ENCODE measurements at places on chromosomes 12 and 14.
A peak's percentile ranks its signal among the peaks of the same experiment; 100 is the strongest.

DNA sequence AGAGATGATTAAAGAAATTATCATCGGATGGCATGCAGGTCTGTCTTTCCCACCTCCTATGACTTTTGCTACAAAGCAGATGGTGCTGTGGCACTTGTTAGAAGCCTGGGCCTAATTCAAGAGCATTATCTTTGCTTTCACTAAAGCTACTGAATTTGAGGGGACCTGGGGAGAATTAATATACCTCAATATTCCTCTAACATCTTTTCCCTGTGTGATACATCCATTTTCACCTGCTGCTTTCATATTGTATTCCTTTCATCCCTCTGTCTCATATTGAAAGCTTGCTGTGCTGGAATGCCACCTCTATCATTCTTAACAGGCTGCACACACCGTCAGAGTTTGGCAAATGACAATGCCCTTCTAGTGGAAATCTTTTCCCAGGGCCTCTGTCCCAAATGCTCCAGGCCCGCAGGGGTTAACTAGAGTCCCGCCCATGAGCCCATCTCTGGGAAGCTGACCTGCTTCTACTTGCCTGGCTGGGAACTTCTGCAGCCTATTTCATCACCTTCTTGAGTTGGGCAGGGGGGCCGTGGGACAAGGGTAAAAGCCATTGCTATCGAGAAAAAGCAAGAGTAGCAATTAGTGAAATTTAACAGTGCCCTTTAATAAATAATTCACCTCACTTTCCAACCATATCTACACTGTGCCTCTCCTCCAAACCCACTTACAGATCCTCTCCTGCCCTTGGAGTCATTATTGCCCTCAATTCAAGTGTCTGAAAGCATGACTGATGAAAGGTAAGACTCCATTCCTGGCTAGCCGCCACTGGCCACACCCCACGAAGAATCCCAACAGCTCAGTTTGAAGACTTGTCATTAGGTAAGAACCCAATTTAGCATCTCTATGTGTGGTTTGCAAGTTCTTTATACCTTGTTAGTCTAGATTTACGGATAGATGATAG, 126.7 kb upstream of the BTG1 start:
- DNase-seq: no peak

DNA sequence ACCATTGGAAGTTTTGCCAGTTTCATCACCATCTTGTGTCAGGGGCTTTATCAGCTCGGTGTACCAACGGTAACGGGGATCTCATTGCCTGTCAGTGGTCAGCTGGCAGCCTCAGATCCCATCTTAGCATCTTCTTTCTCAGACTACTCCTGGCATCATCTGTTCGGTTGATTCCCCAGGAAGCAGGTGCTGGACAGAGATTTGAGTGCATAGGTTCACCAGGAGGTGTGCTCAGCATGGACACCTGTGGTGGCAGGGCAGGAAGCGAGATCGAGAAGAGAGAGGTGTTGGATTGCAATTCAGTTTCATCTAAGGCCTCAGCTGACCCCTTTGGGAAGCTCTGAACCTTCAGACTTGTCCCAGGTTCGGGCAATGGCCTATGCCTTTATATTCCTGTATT, 76.0 kb downstream of the C12orf75 start:
- no peak for DNase-seq

DNA sequence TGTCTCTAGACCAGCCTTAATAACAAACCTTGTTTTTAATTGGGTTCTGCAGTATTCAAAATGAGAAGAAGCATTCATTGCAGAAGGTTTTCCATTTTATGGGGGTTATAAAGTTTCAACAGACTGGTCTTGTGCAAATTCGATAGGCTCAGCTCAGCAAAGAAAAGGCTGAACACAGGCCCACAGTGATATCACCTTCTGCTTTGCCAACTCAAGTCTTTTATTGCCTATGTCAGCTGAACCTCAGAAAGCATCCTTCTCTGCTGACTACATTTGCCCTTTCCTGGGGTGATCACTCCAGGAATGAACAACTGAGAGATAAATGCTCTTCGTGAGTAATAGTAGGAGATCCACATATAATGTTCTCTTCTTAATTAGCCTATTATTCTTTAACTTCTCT, 134.5 kb upstream of the CCDC175 start:
- no peak for DNase-seq

- DNase-seq: peak; percentile 85
These were observed 144.9 kb downstream of the SRGAP1 start for GRCh38 chr12:63989301-63989845.

GRCh38 chr14:78383060-78383459, 212.9 kb downstream of the NRXN3 start:
- no peak for DNase-seq

DNA sequence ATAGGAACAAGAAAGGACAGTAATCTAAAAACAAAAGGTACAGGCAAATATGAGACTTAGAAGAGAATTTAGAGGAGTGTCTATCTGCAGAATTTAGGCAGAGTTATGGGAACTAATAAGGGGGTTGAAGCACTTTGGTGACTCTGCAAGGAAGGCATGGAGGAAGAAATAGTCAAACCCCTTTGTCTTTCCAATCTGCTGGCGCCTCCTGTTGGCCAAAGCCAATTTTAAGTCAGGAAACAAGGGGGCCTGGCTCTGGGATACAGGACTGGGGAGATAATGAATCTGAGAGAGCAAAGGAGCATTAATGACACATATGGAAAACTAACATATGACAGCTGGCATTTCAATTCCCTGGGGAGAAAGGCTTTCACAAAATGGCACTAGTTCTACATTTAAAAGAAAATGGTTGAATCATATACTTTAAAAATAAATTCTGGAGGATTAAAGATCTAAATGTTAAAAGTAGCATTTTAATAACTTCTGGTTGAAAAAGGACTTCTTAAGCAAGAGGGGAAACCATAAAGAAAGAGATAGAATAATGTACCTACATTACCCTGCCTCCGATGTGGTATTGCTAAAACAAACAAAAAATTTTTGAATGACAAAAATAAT, 48.5 kb upstream of the CSRP2 start:
- DNase-seq: peak; percentile 59

DNA sequence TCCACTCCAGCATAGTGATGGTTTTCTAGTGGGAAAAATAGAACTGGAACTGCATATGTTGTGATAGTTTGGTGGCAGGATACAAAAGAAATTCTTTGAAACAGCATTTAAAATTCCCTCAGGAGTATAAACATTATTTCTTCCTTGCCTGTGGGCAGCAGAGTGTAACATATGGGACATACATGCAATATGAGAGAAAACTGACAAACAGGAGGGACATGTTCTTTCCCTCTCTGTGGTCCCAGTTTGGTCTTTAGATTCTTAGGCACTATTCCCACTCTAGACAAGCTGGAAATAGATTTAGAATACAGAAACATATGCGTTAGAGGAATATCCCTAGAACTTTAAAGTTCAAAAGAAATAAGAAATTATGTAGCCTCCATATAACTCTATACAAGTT, 68.0 kb downstream of the MGAT4C start:
- no peak for DNase-seq

DNA sequence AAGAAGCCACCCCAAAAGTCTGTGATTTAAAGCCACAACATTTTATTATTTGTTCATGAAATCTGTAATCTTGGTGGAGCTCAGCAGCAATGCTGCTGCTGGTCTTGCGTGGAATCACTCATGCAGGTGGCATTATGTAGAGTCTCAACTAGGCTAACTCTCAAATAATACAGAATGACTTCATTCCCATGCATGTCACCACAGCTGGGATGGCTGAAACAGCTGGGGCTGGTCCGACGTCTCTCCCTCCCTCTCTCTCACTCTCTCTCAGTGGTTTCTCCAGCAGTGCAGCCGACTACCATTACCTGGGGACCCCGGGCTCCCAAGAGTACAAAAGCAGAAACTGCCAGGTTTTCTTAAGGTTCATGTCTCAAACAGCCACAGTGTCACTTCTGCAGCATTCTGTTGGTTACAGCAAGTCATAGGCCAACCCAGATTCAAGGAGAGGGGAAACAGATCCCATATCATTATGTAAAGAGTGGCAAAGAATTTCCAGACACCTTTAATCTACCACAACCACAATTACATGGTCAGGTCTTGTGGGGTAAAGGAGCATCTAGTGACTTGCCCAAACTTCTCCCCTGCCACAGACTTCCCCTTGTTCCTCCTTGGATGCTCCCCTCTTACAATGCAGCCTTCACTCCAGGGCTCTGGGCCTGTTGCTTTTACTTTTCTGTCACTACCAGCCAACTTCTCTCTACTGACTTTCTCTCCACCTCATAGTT, 192.0 kb upstream of the HMGA2 start:
- DNase-seq: peak; percentile 22

DNA sequence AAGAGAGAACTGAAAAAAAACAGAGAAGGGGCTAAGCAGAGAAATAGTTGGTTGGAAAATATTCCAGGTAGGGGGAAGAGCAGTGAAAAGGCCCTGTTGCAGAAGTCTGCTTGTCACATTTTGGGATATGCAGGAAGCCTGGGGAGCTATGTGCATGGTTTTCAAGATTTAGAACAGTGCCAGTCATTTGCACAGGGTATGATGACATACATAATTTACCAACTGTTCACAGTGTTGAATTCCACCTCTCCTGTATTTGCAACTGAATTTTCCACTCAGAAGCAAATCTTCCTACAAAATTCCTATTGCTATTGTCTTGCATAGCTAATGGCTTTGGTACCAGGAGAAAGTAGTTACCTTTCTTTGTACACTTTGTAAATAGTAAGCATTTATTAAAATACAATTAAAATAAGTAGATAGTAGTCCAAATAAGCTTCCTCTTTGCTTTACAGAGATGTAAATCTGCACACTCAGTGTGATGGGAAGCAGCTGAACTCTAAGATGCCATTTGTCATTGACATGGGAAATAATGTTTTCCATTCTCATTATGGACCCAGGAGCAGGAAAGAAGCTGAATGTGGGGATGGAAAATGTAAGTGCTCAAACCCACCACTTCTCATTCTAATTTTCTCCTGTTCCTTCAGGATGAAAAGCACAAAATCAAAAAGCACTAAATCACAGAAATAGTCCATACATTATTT, 177.4 kb downstream of the BTG1 start:
- no peak for DNase-seq

GRCh38 chr14:25552826-25553225, 502.9 kb upstream of the STXBP6 start:
- DNase-seq: no peak

DNA sequence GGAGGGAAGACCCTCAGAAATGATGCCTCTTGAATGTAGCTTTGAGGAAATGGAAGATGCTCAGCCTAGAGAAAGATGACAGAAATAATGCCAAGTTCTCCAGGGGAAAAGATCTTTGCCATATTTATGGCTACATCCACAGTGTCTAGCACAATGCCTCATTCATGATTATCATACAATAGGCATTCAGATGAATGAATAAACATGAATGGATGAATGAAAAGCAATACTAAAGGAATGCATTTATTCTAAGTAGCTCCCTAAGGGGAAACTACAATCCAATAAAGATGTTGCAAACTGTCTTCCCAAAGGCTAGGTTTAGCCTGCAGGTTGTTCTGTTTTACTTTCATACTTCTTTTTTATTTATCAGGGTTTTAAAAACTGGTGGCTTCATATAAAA, 12.0 kb downstream of the TMTC1 start:
- no peak for DNase-seq

DNA sequence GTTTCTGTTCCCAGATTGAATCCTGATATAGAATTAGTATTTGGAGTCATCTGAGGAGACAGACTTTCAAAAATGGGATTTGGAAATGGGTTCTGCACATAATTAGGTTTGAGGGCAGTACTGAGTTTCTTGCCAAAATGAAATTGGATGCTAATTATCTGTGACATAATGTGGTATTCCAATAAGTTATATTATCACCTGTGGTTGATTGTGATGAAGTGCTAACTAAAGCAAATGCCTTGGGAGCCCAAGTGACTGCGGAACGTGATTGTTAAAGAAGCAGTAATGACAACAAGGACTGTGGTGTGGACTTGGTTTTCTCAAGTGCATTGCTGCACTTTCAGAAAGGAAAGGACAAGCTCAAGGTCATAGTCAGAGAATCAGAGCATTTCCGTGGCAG, 337.0 kb downstream of the IPO8 start:
- DNase-seq: no peak

DNA sequence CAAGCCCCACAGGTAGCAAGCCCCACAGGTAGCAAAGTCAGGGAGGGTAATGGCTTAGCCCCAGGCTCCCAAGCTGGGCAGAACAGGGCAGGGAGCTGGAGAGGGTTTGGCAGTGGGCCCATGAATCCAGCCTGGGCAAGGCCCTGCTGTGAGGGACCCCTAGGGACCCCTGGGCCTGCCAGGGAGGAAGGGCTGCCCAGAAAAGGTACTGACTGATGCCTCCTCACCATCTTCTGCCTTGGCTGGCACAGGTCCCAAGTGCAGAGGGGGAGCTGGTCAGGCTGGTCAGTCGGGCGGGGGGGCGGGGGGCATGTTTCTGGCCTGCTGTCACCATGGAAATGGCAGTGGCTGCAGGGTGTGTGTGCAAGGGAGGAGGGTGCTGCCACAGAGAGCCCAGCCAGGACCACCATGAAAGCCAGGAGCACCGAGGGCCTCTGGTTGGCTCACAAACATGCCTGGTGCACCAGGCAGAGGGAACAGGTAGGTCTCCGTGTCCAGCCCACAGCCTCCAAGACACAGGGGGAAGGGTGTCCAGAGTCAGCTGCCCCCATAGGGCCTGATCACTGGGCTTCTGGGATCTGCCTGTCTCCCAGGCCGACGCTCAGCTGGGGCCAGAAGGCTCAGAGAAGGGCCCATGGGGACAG, 1.5 kb upstream of the CRIP2 start:
- no peak for DNase-seq
